ENCODE measurements at places on chromosomes 11 and 22.

GRCh38 chr22:45424241-45424731, 10.8 kb downstream of the RIBC2 start:
- DNase-seq: no peak

DNA sequence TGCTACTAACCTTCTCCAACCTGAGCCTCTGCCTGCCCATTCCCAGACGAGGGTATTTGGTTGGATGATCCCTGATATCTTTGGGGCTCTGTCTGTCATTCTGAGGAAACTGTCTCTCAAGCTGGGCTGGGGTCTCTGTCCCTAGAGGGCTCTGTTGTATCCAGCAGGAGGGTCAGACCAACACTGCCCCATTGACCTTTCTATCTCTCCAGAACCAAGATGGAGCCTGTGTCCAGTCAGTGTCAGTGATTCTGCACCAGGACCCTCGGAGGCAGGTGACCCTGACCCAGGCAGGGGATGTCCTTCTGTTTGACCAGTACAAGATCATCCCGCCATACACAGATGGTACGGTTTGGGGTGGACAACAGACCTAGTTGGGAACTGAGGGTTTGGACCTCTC, 21.9 kb downstream of the OTOG start:
- no peak for DNase-seq

GRCh38 chr22:17898375-17898774, 124.1 kb upstream of the BID start:
- no peak for DNase-seq

DNA sequence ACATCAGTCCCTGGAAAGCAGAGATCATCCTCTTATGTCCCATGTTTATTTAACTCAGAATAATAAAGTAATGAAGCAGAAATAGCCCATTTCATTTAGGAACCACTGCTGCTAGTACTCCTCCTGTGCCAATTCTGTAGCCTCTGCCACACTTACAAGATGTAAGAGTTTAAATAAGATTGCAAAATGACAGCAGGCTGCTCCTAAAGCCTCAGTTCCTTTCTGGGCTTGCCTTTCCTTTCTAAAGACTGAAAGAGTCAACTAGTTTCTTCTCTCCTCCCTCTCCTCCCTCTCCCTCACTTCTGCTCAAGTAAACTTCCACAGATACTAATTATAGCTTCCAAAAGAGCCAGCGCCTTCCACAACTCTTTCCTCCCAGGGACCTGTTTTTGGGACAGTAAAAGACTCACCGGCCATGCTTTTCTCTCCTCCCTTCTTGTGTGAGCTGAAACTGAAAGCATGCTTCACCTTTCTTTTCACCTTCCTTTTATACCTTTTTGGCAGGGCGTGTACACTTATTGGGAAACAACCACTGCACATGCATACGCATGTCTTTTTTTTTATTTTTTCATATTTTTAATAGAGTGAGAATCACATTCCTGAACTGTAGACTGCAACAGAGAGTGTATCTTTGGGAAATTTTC, 26.1 kb upstream of the CARD16 start:
- DNase-seq: no peak

- DNase-seq: no peak
Observed at GRCh38 chr11:23078289-23078971, 218.2 kb upstream of the CCDC179 start.

DNA sequence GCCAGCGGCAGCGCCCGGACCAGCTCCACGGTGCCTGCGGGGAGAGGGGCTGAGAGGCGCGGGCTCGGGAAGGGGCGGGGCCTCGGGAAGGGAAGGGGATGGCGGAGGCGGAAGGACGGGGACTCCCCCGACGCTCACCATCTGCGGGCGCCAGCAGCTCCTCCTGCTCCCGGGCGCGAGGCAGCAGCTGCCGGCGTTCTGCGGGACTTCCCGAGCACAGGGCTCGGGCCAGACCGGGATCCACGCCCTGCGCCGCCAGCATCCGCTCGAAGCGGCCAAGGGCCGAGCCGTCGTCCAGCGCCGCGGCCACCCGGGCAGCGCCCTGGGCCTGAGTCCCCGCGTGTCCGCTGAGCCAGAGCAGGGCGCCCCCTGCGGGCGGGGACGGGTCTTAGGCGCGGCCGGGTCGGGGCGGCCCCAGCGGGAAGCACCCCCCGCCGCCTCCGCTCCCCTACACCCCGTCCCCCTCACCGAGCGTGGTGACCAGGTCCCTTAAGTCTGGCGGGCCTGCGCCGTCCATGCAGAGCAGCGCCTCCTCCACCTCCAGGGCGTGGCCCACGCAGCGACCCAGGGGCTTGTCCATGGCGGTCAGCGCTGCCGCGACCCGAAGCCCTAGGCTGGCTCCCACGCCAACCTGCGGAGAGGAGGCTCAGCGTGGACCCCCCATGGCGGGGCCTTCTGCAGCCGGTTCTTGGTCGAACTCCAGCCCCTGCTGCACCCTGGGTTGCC, 873 bp upstream of the SCO2 start:
- DNase-seq: peak; percentile 84

- no peak for DNase-seq
Observed at GRCh38 chr11:19091366-19091765, 25.6 kb upstream of the ZDHHC13 start.

- DNase-seq: no peak
Observed at GRCh38 chr11:82978422-82979099, 77.0 kb downstream of the DDIAS start.

GRCh38 chr11:111524056-111524455, 9.5 kb downstream of the HOATZ start:
- DNase-seq: no peak

- DNase-seq: no peak
Observed at GRCh38 chr11:29024386-29024785, 916.2 kb downstream of the METTL15 start.

- no peak for DNase-seq
Observed at GRCh38 chr22:19933341-19934241, 8.0 kb upstream of the COMT start.

DNA sequence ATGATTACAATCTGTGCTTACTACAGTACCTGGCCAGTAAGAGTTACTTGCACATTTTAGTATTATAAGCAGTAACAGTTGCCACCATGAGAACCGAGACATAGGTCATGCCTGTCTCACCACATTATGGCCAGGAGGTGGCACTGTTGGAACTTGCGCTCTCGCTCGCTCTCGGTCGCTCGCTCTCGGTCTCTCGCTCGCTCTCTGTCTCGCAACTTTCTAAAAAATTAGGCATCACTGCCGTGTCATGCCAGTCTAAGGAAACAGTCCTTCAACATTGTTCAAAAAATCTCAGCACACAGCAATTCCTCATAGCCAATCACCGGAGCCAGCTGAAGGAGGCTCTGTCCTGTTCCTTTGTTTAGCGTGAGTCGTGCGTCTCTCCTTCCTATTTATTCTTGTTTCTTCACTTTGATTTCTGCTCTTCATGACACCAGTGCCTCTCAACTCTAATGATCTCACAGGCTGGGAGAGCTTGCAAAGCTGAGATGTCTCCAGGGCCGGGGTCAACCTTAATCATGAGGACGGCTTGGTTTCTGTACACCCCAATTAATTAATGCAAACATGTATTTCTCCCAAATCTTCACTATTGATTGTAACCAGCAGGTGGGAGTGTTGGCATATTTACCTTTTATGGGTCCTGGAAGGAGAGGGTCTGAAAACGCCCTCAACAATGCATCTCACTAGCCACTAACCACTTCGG, 6.3 kb upstream of the ADAMTS8 start:
- no peak for DNase-seq

DNA sequence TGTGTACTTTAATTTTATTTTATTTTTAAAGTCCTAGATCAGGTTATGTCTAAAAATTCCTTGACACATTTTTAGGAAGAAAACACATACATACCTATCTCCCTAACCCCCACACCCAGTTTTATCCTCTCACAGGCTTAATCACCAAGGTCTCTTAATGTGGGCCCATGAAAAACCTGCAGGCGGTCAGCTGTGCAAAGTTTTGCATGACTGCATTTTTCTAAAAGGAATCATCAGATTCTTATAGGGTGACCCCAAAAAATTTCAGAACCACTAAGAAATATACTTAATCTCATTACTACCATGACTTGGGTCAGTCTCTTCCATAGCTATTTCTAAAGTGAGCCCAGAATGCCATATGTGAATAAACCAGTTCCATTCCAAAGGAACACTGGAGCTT, 19.8 kb downstream of the SAA1 start:
- DNase-seq: no peak

GRCh38 chr11:7004482-7004881, 15.7 kb downstream of the ZNF214 start:
- DNase-seq: no peak

GRCh38 chr11:62487738-62488551, 58.7 kb downstream of the AHNAK start:
- no peak for DNase-seq

DNA sequence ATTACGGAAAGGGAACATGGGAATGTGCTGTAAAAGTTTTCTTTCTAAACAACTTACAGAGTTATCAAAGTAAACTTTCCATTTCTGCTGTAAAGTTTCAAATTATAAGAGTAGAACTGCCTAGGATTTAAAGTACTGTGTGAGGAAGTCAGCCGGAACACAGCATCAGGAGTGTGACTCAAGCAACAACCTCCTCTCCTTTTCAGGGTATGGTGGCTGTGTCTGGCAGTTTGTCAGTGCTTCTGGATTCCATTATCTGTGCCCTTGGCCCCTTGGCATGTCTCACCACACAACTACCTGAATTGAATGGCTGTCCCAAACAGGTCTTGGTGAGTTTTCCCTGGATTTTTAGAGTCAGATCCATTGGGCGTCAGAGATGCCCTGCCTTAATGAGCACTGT, 6.9 kb upstream of the TOM1 start:
- no peak for DNase-seq

DNA sequence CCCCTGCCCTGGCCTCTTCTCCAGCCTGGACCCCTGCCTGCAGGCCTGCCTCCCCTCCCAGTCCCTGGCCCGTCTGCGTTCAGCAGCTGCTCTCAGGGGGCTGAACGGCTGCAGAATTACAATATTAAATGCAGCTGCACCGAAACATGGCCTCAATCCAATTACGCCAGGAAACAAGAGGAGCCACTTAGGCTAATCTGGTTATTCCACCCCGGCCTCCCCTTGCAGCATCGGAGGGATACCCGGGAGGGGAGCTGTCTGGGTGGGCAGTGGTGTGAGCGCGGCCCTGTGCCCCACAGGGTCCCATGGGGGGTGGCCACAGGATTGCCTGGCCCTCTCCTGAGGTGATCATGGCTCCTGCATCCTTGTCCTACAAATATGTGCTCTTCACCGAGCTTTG, 42.6 kb downstream of the FLRT1 start:
- no peak for DNase-seq

DNA sequence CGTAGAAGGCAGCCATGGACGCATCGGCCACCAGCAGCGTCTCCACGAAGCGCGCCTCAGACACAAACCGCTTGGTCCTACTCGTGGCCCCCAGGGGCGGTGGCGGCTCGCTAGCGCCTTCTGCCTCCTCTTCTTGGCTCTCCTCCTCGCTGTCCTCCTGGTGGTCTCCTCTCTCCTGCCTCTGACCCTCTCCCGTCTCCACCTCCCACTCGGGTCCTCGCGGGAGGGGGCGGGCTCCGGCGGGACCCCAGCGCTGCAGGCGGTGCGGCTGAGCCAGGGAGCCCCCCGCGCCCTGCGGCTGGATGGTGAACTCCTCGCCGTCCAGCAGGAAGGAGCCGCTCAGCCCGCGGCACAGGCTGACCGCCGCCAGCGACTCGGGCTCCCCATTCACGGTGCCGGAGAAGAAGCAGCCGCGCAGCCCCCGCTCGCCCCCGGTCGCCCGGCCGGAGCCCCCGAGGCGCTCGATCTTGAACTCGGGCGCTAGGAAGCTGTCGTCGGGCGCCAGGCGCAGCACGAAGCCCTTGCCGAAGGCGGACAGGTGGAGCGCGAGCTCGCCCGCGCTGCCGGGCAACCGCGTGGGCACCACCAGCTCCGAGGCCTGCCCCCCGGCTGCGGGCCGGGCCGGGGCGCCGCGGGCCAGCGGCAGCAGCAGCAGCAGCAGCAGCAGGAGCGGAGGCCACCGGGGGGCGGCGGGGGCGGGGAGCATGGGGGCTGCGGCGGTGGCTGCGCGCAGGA, 661 bp downstream of the ADAMTS8 start:
- DNase-seq: no peak

- DNase-seq: no peak
Observed at GRCh38 chr11:124359566-124359965, 24.7 kb downstream of the OR8B2 start.

GRCh38 chr11:27209562-27210005, 153.4 kb downstream of the CCDC34 start:
- DNase-seq: no peak

DNA sequence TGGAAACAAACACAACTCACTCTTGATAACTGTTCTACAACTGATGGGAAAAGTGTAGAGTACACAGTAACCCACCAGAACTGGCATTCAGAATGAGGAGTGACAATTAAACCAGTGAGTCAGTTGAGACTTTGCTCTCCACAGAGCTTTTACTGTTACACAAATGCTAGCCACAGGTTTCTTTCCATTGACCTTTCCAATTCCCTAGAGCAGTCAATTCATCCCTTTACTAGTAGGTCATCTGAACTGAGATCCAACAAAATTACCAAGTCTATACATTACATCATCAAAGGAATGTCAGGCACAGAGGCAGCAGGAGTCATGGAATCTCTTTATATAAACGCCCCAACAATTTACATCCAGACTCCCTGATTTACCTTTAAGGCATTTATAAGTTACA, 65.9 kb downstream of the PHF21A start:
- DNase-seq: no peak

GRCh38 chr22:39350757-39351688, 1.2 kb downstream of the SYNGR1 start:
- no peak for DNase-seq

- no peak for DNase-seq
Observed at GRCh38 chr11:100964435-100964834, 165.2 kb downstream of the PGR start.

GRCh38 chr22:33130473-33130872, 72.3 kb upstream of the SYN3 start:
- DNase-seq: no peak

DNA sequence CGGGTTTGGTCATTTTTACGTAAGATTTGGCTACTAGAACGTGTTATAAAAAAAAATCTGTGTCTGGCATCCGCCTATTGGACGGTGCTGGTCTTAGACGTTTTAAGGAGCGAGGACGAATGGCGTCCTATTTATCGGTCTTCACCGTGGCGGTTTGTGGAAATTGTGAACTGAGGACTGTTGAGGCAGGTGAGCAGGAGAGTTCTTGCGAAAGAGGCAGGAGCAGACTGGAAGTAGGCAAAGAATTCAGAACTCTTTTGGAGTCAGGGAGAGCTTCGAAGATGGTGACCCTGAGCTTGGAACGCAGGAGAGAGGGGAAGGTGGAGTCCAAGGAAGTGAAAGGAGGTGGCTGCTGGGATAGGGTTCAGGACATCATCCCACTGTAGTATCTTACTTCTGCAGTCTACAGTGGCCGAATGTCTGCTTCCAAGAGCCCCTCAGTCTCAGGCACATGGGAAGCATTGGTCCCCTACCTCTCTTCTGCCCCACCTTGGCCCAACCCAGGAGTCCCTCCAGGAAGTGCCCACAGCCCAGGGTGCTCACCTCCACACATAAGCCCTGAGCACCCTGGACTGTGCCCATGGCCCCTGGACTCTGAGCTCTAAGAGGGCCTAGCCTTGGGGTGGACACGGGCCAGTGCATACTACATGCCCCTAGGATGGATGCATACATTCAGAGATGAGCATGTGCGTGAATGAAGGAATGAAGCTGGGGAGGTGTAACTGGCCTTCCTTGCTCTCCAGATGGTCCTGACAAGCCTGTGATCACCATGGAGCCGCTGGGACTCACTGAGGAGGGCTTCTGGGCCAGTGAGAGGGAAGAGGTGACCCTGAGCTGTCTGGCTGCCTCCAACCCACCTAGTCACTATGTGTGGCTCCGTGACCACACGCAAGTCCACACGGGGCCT, 3.7 kb downstream of the VSIG10L2 start:
- no peak for DNase-seq

GRCh38 chr11:115081972-115082371, 403.6 kb downstream of the NXPE2 start:
- no peak for DNase-seq

- no peak for DNase-seq
Observed at GRCh38 chr11:26992031-26992541, 1.8 kb upstream of the FIBIN start.

All from GM12891 (cell line).